GM12865 (cell line): ENCODE measurements at places on chromosomes 11 and 22.

DNA sequence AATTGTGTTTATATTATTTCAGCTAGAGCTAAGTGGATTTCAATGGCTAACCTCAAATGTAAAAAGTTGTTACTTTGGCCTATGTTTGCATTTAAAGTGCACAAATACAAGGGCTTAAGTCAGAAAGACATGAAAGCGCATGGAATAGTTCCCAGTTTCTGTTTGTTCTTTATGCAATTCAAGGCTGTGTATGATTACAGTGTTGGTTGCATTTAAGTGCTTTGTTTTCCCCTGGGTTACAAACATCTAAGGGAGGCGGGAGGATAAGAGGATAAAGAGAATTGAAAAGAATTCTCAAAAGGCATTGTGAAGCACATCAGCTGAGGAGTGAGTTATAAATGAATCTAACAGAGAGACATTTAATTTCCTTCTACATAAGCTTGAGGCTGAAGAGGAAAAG lies 453.4 kb downstream of the NTM start:
- no peak for DNase-seq

DNA sequence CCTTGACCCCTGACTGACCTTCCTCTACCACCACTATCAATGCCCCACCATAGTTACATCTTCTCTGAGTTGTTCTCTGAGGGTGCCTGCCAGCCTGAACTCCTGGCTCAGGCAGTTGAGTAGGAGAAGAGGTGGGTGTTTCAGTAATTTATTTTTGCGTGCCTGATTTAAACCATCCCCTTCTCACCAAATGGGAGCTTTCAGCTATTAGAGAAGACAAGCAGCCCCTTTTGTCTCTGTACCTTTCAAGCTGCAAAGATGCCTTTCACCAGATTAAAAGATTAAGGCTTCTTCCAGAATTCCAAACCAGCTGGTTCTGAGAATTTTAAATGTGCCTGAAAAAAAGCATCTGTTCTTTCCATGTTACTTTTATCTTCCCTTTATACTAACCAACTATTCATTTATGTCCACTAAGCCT lies 223.8 kb downstream of the FAM76B start:
- DNase-seq, result no peak

GRCh38 chr11:38721586-38722315 lies 2123.7 kb upstream of the RAG2 start:
- no peak for DNase-seq

DNA sequence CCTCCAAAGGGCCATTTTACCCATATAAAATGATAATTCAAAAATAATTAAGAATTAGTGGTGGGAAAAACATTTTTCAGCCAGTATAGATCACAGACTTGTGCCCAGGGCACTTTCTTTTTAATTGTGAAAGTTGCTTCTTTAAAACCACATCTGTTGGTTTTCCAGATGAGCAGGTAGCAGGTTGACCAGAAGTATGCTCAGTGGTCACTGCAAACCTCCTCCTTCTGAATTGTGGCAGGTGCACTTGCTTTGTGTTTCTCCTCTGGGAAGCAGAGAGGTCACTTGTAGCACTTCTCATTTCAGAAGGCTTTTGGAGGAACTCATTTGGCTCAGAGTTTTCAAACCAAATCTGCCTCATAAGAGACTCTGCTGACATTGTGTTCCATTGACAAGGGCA lies 24.6 kb upstream of the CWF19L2 start:
- DNase-seq, result peak; percentile 41

DNA sequence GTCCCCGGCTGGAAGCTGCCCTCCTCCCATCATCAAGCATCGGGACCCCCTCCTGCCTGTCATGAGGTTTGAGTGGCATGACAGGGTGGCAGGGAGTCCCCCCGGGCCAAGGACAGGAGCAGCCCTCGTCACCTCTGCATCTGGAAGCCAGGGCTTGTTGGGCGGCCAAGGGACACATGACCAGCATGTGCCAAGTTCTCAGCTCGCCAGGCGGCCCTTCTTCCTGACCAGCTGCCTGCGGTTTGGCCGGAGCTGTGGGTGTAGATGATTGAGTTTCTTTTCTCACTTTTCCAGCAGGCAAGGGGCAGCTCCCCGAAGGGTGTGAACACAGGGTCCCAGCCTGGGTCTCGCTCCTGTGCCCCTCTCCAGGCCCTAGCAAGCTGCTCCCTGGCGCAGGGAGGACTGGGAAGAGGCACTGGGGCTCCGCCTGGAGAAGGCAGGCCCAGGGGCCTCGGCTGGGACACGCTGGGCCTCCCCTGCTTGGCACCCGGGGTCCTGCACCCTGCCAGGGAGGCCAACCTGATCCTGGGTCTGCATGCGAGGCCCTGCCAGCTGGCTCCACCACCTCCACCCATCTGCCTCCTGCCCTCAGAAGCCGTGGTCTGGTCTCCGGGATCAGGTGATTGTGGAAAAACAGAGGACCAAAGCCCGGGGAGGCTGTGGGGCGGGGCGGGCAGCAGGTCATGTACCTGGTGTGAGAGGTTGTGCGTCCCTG lies 13.4 kb downstream of the ARHGAP8 start:
- DNase-seq, result no peak

DNA sequence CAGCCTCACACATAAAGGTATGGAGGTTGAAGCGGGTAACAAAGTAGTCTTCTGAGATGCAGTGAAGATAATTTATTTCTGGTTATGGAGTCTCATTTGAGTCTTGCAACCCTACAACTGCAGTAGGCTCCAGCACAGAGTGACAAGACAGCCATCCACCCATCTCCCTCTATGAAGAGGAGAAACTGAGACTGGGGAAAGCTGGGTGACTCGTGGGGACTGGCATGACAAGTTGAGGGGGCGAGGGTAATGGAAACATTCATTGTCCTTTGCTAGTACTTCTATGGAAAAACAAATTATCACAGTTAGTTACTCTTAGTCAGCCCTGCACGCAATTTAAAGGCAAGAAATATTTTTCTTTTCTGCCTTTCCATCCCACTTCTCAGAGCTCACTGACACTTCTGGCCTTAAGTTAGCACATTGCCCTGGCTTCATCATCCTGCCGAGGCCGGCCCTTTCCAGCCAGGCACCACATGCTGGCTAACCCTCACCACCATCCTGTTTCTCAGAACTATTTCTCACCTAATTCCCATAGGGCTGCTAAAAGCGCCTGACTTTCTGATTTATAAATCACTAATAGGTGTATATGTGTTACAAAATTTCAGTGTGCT lies 361.1 kb downstream of the ETS1 start:
- DNase-seq, result no peak

DNA sequence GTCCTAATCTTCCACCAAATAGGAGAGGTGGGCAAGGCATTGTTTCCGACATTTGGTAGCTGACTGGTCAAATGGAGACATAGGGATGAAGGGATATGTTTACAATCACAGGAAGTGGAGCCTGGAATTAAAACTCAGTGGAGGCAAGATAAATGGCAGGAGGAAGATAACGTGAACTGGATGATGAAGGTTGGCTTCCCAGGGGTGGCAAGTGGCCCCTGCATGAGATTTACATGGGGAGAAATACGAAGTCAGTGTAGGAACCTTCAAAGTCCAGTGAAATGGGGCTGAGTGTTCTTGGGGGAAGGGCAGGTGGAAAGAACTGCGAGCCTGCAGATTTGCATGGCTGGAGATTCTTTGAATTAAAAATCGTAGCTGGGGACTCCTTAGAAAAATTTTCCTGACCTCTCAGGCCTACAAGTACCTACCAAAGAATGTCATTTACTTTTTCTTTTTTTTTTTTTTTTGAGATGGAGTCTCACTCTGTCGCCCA lies 724 bp upstream of the FOXRED2 start:
- DNase-seq, result no peak

DNA sequence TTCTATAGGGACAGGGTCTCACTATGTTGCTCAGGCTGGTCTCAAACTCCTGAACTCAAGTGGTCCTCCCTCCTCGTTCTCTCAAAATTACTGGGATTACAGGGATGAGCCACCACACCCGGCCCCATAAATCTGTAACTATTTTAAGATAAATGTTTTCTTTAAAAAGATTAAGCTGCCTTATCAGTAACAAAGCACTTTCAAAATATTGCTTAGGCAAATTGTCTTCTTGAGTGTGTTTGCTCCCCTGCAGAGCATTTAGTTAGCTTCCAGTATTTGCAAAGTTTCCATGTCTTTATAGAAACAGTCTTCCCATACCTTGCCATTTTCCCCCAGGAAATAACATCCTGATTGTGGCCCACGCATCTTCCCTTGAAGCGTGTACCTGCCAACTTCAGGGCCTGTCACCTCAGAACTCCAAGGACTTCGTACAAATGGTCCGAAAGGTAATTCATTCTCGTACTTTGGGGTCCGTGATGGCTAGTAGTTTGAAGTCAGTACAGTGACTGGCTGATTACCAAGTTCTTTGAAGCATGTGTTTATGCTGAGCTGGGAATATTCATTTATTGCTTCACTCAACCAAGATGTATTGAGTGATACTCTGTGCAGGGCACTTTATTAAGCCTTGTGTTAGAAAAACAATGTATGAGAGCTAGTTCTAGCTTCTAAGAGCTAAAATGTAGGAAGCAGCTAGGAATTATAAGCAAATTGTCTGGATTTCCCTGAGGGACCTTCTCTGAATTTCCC lies 30.4 kb upstream of the CRTAM start:
- no peak for DNase-seq

GRCh38 chr11:64266339-64266738 lies 15.0 kb downstream of the PLCB3 start:
- no peak for DNase-seq

DNA sequence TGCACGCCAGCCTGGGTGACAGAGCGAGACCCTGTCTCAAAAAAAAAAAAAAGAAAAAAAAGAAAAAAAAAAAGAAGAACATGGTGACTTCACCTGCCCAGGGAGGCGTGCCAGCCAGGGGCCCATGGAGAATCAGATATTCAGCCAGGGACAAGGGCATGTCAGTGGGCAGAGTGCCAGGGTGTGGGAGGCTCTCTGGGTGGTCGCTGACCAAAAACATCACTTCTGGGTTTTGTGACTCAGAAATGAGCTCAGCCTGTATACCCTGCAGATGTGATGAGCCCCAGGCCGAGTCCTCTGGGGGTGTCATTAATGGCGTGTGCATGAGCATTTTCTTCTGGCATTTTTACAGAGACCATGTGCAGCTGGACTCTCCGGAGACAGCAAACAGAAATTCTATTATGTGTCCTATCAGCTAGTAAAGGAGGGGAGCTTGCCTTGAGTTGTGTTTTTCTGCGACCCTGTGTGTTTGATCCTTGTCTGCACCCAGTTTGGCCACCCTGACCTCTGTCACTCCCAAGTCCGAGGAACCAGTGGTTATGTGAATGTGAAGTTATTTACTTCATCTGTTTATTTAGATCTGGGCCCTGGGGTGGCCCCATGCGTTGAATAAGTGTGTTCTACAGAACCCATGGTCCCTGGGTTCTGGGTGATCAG lies 53.6 kb downstream of the BCR start:
- DNase-seq, result no peak
